ENCODE measurements at places on chromosomes 6 and 20.
A peak's percentile ranks its signal among the peaks of the same experiment; 100 is the strongest.

- DNase-seq: peak; percentile 55
Observed at GRCh38 chr6:111812060-111813038, 60.9 kb downstream of the FYN start.

DNA sequence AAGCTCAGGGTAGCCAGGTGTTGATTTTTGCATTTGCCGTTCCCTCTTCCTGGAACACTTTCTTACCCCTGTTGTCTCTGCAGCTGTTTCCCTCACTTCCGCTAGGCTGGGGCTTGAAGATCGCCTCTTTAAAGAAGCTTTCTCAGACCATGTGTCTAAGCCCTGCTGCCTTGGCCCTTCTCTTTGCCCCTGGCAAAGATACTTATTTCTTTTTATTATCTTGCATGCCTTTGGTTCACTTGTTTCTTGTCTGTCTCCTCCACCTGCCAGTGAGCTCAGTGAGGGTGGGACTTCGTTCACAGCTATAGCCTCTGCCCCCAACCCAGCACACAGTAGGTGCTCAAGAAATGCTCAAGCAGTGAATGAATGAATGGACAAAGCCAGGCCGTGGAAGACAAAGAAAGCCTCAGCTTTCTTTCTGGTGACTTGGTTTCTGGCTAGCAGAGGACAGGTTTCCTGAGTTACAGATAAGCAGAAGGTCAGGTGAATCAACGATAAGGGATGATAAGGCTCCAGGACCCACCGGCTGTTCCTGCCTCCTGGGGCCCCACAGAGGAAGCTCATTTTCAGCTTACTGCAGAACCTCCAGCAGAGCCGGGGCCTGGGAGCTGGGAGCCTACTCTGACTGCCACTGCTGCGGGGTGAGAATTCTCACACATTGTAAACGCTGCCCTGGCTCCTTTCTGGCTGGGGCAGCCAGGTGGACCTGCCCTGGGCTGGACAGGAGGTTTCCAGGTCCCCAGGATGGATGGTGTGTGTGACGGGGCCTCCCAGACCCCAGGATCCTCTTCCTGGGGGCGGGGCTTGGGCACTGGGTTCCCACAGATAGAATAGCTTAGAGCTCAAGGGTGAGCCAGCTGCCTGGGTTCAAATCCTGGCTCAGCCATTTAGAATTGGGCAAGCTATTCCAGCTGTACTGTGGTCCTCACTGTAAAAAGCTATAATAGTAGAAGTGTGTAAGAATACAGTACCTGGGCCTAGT lies 29.8 kb downstream of the SNAI1 start:
- DNase-seq: peak; percentile 48

DNA sequence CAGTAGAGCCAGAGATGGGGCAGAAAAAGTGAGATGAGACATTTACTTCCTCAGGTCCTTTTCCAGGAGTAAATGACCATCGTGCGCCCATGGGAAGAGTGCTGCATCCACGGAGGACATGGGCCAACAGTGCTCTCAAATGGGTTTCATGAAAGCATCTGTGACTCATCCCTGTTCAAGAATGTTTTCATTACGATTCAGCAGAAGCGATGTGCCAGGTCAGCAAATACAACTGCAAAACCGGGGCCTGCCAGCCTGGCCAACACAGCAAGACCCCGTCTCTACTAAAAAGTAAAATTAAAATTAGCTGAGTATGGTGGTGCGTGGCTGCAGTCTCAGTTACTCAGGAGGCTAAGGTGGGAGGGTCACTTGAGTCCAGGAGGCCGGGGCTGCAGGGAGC lies 125.1 kb downstream of the LY86 start:
- DNase-seq: no peak

- DNase-seq: no peak
Observed at GRCh38 chr20:46946796-46947195, 52.2 kb downstream of the EYA2 start.

DNA sequence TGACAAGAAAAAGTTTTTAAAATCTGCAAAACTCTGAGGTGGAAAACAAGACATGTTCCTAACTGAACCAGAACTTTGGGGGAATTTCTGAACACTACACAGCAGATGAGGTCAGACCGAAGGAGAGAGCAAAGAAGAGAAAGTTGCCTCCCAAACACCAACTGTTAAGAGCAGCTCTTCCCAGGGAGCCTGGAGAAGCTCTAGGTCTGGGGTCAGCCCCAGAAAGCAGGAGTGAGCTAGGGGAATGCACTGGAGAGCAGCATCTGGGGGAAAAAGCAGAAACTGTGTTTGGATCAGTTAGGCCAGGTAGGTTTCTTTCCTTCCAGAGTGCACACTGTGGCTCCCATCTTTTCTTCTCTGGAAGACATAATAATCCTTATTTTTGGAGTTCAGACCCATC lies 41.3 kb downstream of the FKBP5 start:
- DNase-seq: no peak
